Activated naive CD8-positive, alpha-beta T cell treated with anti-CD3 and anti-CD28 coated beads, Interleukin-2, amount 10 ng/mL, durations not matched to agents 7 days and 5 days (primary cell): ENCODE measurements at places on chromosomes 5 and 9. TPM values are rescaled to one million over a fixed set of nuclear protein-coding genes. Genes with fewer than 3 reads are reported as not detected.

GRCh38 chr9:80030801-80031200 is 459.0 kb downstream of the TLE4 start:
- H3K27me3 ChIP-seq: no peaks in the 10 kb centered on the region
- no peaks in the 10 kb centered on the region for H3K36me3 ChIP-seq
- H3K4me3 ChIP-seq: no peak overlapping the region
- H3K4me1 ChIP-seq: no peaks in the 10 kb centered on the region
- DNase-seq: no peak

GRCh38 chr9:87436716-87437115 is 61.0 kb upstream of the DAPK1 start:
- H3K4me1 ChIP-seq: no peaks in the 10 kb centered on the region
- no peak overlapping the region for H3K27ac ChIP-seq

SH3RF2 gene
- not detected for total RNA-seq

DNA sequence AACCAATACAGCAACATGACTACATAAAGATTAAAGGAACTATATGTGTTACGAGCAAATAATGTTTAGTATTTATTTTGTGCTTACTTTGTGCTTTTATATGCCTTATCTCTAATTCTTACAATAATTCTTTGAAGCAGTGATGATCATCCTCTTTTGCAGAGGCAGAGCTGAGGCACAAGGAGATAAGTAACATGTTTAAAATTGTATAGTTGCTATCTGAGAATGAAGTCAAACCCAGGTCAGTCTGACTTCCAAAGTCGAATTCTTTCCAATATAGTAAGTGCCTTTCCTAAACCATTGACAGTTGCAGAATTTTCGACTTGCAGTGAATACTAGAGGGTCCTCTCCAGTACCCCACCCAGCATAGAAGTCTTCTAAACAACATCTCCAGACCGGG is 12.0 kb upstream of the ZFAND5 start:
- H3K4me1 ChIP-seq: no peaks in the 10 kb centered on the region
- H3K4me3 ChIP-seq: no peak overlapping the region
- no peak for DNase-seq
- H3K36me3 ChIP-seq: no peaks in the 10 kb centered on the region
- H3K27ac ChIP-seq: no peak overlapping the region

DNA sequence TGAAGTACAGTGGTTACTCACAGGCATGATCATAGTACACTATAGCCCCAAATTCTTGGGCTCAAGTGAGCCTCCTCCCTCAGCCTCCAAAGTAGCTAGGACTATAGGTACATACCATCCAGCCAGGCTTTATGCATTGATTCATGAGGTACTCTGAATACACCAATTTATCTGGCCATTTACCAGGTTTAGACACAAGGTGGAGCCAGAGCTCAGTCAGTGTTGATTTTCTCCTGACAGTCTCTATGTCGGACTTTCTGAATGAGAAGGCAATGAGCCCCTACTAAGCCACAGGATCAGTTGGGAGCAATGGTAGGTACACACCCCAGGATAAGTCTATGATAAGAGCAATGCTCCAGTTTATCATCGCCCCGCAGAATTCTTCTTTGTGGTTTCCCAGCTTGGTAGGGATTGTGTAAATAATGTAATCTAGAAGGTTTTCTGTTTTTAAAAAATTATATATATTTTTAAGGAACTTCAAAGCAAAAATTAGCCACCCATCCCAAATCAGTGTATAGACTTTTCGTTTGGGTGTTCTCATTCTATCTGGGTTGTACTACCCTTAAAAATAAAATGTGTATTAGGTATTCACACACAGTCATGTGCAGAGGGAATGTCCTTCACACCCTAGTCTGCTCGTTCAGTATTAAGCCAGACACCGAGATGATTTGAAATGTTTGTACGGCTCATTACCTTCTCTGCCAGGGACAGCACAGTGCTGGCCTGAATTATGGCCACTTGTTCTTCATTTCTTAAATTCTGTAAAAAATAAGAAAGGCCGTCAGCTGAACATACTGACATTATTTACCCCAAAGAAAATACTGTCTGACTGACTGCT is 118.4 kb upstream of the DPYSL3 start:
- DNase-seq: no peak
- H3K4me3 ChIP-seq: no peak overlapping the region
- peaks cover 1% of the 10 kb centered on the region for H3K4me1 ChIP-seq
- no peaks in the 10 kb centered on the region for H3K36me3 ChIP-seq
- H3K27me3 ChIP-seq: peaks cover 2% of the 10 kb centered on the region

DNA sequence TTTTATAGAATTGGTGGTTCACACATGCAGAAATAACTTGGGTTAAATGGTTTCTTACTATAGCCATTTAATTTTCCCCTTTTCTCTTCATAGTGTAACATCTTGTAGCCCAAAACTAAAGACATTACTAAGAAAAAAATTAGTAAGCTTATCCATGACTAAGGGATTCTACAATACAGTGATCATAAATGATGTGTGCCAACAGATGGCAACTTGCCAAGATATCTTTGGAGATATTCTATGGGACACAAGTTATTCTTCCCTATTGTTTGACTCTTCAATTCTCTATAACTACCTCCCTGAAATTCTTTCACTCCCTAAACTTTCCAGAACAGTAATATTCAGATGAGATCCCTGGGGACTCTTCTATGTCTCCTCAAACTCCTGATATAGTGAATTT is 580.6 kb downstream of the PTPRD start:
- H3K4me3 ChIP-seq: no peak overlapping the region
- H3K4me1 ChIP-seq: no peaks in the 10 kb centered on the region
- no peaks in the 10 kb centered on the region for H3K27me3 ChIP-seq
- no peaks in the 10 kb centered on the region for H3K36me3 ChIP-seq
- DNase-seq: no peak
- no peak overlapping the region for H3K27ac ChIP-seq

DNA sequence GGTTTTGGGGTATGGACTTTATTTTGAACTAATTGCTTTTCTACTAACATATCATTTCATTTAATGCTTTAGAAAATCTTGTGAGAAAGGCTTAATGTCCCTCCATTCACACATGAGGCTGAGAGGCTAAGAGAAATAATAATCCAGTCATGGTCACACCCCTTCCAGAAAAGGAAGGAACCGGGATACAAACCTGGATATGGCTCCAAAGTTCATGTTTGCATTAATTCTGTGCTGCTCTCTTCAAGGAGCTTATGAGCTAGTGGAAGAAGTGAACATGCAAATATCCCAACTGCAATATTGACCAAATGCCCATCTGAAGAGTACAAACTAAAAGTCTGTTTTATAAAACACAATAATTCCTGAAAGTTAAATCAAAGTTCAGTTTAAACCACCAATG is 732.1 kb upstream of the RIOK2 start:
- no peaks in the 10 kb centered on the region for H3K4me1 ChIP-seq
- H3K36me3 ChIP-seq: no peaks in the 10 kb centered on the region
- H3K27ac ChIP-seq: no peak overlapping the region

- no peaks in the 10 kb centered on the region for H3K4me1 ChIP-seq
- H3K36me3 ChIP-seq: no peaks in the 10 kb centered on the region
- H3K27ac ChIP-seq: no peak overlapping the region
- no peaks in the 10 kb centered on the region for H3K27me3 ChIP-seq
- no peak for DNase-seq
Measured at GRCh38 chr9:8733131-8733954, 933.8 kb upstream of the DMAC1 start.

DNA sequence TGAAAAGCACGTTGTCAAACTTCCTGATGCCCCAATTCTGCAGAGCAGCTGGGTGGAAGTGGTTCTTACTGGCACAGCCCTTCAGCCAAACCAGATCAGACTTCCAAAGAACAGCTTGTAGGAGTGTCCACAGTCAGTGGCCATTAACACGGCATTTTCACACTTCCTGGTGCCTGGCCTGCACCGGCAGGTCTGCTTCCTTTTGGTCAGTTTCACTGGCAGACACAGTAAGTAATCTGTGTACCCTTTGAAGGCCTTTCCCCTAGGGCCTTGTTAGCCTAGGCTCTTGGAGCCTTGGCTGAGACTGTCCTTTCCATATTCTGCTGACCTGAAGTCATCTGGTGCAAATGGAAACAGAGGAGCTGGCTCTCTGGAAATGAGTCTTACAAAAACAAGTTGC is 297.5 kb upstream of the TNC start:
- no peaks in the 10 kb centered on the region for H3K4me1 ChIP-seq
- H3K4me3 ChIP-seq: no peak overlapping the region
- no peak overlapping the region for H3K27ac ChIP-seq
- no peaks in the 10 kb centered on the region for H3K27me3 ChIP-seq
- no peak for DNase-seq

GRCh38 chr5:36613771-36614656 is 7.6 kb downstream of the SLC1A3 start:
- H3K4me1 ChIP-seq: no peaks in the 10 kb centered on the region
- no peaks in the 10 kb centered on the region for H3K36me3 ChIP-seq
- DNase-seq: no peak
- no peak overlapping the region for H3K4me3 ChIP-seq
- peaks cover 27% of the 10 kb centered on the region for H3K27me3 ChIP-seq

- no peak overlapping the region for H3K27ac ChIP-seq
- peaks cover 5% of the 10 kb centered on the region for H3K4me1 ChIP-seq
- H3K4me3 ChIP-seq: no peak overlapping the region
- H3K36me3 ChIP-seq: no peaks in the 10 kb centered on the region
- DNase-seq: no peak
Measured at GRCh38 chr9:136621734-136622093, 41.0 kb upstream of the EGFL7 start.

DNA sequence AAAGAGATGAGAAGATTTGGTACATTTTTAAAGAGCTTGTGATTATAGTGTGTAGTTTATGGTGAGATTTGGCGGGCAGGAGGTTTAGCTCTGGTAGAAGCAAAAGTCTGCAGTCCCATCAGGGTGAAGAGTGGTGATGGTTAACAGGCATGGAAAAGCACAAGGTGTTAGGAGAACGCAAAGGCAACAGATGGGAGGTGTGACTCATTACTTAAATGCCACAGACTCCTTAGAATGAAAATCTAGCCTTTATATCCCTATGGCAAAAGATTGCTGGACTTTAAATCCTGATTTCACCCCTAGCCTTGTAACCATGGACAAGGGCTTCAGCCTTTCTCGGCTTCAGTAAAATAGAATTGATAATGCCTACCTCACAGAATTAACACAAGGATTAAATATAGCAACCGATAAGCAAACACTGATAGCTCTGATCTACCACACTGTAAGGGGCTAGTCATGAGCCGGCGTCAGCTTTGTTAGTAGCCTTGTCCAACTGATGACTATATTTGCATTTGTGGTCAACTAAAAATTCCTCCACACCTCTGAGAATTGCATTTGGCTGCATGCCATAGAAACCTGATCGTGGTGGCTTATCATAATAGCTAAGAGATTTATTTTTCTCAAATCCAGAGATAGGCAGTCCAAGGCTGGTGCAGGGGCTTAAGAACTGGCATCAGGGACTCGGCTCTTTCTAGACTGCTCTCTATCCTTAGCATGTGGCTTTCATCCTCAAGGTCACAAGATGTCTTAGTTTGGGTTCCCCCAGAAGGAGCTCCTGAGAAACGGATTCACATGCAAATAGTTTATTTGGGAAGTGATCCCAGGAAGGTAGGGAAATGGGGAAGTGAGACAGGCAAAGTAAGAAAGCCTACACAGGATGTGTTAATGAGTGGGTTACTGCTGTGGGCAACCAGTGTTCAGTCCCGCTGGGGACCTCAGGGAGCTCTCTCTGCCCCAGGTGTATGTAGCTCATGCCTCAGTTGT is 19.6 kb downstream of the MFAP3 start:
- peak overlapping the region; percentile 52 for H3K27ac ChIP-seq
- H3K36me3 ChIP-seq: peaks cover 13% of the 10 kb centered on the region
- peak overlapping the region; percentile 9 for H3K4me3 ChIP-seq
- H3K4me1 ChIP-seq: peaks cover 14% of the 10 kb centered on the region
- no peaks in the 10 kb centered on the region for H3K27me3 ChIP-seq
- DNase-seq: no peak

GRCh38 chr9:105138306-105138801 is 106.1 kb upstream of the SLC44A1 start:
- H3K27me3 ChIP-seq: peaks cover 17% of the 10 kb centered on the region
- H3K4me1 ChIP-seq: no peaks in the 10 kb centered on the region
- peaks cover 2% of the 10 kb centered on the region for H3K36me3 ChIP-seq
- H3K27ac ChIP-seq: no peak overlapping the region

MLANA gene
- total RNA-seq: not detected

DNA sequence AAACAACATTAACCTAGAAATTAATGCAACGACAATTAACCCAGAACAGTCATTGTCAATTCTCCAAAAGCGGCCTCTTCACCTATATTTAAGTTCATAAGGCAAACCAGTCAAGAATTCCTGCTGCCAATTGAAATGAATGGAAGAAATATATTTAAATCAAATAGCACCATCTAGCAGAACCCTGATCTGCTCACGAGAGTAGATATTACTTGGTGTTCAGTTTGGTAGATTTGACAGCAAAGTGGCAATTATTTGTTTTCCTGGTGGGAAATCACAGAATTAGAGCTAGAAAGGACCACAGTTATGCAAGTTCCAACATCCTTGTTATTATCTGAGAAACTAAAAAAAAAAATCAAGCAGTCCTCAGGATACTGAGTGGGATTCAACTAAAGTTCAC is 2.3 kb downstream of the SSBP2 start:
- peaks cover 37% of the 10 kb centered on the region for H3K27me3 ChIP-seq
- peak overlapping the region; percentile 88 for H3K4me3 ChIP-seq
- peaks cover 3% of the 10 kb centered on the region for H3K36me3 ChIP-seq
- peaks cover 24% of the 10 kb centered on the region for H3K4me1 ChIP-seq

GRCh38 chr5:94562327-94562971 is 56.0 kb downstream of the KIAA0825 start:
- no peaks in the 10 kb centered on the region for H3K36me3 ChIP-seq
- no peak overlapping the region for H3K27ac ChIP-seq
- no peaks in the 10 kb centered on the region for H3K4me1 ChIP-seq
- no peak overlapping the region for H3K4me3 ChIP-seq

GRCh38 chr9:98289614-98290201 is 34.3 kb upstream of the TBC1D2 start:
- no peaks in the 10 kb centered on the region for H3K36me3 ChIP-seq
- DNase-seq: no peak
- no peaks in the 10 kb centered on the region for H3K4me1 ChIP-seq
- H3K27ac ChIP-seq: no peak overlapping the region
- H3K27me3 ChIP-seq: peaks cover 6% of the 10 kb centered on the region

- H3K36me3 ChIP-seq: peaks cover 30% of the 10 kb centered on the region
- H3K4me3 ChIP-seq: no peak overlapping the region
- DNase-seq: no peak
Measured at GRCh38 chr5:95471942-95472341, 80.8 kb downstream of the FAM81B start.
